NCI-H524 treated with DMSO at 0.1 percent for 48 hours (cell line): ENCODE measurements at places on chromosomes 6 and 20.

DNA sequence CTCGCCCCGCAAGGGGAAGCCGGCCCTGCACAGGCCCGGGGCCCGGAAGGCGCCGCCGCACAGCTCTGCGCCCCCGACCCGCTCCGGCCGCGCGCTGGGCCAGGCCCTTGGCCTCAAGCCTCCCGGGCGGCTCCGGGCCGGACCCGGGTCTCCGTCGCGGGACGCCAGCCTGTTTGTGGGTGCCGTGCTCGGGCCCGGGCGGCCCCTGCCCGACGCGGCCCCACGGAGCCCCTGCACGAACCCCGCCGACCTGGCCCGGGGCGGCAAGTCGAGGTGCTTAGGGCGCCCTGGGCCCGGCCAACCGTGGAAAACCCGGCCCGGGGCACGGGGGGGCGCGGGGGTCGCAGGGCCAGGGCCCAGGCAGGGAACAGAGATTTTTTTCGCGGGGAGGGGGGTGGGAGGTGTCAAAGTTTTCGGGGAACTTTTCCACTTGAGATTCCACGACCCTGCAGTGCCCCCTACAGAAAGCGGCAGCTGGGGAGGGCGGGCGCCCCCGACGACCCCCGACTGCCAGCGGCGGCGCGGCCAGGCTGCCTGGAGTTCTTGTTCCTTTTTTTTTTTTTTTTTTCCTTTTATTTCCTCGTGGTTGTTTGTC lies 805 bp upstream of the STX16 start:
- no peak for DNase-seq

DNA sequence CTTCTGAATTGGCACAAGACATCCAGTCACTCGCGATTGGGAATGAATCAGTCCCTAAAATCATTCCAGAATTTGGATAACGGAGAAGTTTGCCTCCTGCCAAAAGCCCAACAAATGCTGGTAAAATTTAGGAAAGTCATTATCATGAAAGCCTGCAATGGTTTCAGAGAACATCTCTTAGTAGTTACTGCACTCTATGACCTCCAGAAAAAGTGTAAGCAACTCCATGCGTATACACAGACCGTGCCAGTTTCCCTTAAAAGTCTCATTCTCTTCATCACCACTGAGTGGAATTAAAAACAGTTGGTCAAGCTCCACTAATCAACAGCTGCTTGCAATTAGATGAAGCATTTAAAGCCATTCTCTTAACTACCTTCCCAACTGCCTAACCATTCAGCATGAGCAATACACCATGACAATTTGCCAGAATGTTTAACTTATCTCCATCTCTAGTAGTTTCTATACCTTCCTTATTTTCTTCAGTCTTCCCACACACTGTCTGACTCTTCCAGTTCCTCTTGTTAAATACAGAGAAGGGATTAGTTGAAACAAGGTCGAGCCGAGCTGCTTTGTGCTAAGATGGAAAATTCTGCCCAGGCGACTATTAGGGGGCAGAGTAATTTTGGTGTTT lies 183.6 kb upstream of the PRDM1 start:
- DNase-seq, result peak; percentile 76

GRCh38 chr6:82953871-82954270 lies 111.8 kb downstream of the UBE3D start:
- no peak for DNase-seq

DNA sequence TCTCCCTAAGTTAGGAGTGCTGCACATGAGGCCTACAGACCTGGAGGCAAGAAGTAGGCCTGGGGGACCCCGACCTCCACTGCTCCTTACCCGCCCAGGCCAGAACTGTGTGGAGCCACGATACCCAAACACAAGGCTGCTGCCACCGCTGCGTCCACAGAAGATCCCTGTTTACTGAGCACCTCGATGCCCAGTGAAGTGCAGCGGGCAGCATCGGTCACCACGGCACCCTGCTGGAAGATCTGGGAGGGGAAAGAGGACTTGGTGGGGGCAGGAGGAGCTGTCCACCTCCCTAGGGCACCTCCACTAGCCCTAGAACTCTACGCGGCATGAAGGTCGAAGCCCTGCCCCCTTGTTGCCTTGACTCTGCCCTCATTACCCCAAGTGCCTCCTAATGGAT lies 9.9 kb downstream of the GGT7 start:
- DNase-seq, result no peak

- DNase-seq, result no peak
Observed at GRCh38 chr6:2976571-2977085, 5.3 kb upstream of the SERPINB6 start.

DNA sequence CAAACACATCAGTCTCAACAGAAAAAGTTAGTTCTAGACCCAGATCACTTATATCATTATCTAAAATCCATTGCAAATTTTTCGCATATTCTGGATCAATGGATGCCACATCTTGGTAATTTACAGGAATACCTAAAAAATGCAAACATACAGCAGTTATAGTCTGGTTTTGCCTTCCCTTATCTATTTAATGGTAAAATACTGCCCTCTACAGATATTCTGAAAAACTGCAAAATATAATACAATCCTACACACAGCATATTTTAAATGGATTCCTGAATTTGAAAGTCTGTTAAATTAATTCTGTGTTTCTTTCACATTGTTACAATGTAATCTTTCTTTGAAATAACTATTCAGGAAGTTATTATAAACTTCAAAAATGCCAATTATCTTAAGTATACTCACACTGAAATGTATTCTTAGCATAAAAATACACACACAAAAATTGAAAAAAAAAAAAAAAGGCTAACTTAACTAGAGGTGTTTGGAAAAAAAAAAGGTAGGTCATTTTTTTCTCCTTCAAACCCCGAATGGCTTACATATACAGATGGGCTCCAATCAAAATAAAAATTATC lies 88.4 kb downstream of the HACE1 start:
- DNase-seq, result no peak

DNA sequence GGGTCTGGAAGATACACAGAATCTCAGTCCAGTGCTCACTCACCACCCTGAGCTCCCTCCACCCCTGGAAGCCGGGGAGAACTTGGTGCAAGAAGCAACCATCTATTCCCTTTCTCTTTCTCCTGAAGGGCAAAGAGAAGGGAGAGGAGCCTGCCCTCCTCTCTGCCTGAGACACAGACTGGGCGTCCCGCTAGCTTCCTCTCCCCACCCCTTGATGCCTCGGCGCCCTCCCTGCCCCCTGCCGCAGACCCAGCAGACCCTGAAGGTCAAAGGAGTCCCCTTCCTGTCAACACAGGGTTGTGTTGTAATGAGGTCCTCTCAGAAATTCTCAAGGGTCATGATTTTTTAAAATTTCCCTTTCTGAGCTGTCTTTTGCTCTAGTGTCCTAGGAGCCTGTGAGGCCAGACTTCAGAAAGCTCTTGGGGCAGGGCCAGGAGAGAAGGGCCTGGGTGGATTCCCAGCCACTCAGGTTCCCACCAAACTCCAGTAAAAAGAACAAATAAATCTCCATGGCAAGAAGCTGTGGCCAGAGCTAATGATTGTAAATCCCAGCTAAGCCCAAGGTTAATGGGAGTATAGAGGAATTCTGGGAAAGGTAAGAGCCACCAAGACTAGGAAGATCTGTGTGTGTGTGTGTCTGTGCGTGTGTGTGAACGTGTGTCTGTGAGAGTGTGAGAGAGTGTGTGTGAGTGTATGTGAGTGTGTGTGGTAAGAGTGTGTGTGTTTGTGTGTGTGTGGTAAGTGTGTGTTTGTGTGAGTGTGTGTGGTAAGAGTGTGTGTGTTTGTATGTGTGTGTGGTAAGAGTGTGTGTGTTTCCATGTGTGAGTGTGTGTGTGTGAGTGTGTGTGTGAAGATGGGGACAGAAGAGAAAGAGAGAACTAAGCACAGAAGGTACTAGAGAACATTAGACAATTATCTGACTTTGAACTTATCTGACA lies 1.1 kb upstream of the JPH2 start:
- no peak for DNase-seq

- DNase-seq, result no peak
Observed at GRCh38 chr6:65692109-65692508, 14.9 kb downstream of the EYS start.

- DNase-seq, result no peak
Observed at GRCh38 chr20:43916073-43916880, 1.6 kb downstream of the TOX2 start.

- no peak for DNase-seq
Observed at GRCh38 chr6:20790032-20790791, 256.0 kb downstream of the CDKAL1 start.

- no peak for DNase-seq
Observed at GRCh38 chr6:24888715-24889370, 46.9 kb downstream of the RIPOR2 start.

GRCh38 chr6:75353644-75354043 lies 69.1 kb upstream of the TMEM30A start:
- no peak for DNase-seq

GRCh38 chr6:31585491-31585890 lies 586 bp upstream of the LST1 start:
- DNase-seq, result no peak

DNA sequence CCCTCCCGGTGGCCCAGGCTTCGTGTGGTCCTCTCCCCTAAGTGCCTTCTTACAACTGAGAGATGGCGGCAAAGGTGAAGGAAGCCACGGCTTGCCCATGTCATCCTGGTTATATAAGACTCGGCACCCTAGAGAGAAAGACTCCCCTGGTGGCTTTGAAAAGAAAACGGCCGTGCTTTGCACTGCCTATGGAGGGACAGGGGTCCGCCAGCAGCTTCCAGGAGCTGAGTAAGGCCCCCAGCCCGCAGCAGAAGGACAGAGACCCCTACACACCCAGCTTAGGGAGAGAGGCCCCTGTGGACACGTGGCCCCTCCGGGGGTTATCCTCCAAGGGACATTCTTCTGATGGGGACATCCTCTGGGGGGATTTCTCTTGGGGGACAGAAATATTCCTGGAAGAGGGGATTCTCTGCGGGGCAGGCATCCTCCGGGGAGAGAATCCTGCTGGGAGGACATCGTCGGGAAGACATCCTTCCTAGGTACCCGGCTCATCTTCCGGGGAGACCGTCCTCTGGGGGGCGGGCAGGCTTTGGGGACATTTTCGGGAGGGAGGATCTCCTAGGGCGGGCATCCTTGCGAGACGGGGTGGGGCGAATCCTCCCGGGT lies 511 bp upstream of the OGFR start:
- no peak for DNase-seq

GRCh38 chr6:53614676-53615075 lies 50.9 kb downstream of the KLHL31 start:
- no peak for DNase-seq

DNA sequence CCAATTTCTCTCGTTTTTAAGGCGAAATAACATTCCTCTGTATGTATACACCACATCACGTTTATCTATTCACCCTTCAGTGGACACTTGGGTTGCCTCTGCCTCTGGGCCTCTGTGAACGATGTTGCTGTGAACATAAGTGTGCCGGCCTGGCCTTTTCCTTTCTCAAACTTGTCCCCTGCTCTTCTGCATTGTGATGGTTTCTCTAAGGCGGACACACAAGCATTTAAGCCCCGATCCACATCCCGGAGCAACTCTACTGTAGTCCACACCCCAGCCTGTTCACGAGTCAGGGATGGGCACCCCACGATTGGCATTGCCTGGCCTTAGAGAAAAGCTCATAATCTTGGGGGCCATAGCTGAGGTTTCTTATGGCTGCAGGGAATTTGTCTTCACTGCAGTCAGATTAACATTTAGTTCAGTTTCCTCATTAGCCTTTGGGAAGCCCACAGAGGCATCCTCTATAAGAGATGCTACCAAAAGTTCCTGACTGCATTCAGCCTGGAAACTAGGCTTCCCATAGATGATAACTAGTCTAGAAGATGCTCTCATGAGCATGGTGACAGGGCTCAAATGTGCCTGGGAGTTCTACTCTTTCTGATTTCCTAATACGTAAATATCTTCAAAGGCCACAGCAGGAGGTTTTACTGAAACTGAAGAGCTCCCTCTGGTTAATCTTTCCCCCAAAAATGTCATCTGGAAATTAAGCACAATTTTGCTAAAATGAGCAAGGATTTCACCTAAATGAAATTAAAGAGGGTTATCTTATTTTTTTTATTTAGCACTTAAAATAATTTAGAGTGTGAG lies 762 bp downstream of the ZC3H12D start:
- no peak for DNase-seq

GRCh38 chr6:86822747-86823146 lies 114.6 kb upstream of the HTR1E start:
- DNase-seq, result no peak

GRCh38 chr6:135922746-135923145 lies 71.2 kb downstream of the PDE7B start:
- DNase-seq, result no peak

DNA sequence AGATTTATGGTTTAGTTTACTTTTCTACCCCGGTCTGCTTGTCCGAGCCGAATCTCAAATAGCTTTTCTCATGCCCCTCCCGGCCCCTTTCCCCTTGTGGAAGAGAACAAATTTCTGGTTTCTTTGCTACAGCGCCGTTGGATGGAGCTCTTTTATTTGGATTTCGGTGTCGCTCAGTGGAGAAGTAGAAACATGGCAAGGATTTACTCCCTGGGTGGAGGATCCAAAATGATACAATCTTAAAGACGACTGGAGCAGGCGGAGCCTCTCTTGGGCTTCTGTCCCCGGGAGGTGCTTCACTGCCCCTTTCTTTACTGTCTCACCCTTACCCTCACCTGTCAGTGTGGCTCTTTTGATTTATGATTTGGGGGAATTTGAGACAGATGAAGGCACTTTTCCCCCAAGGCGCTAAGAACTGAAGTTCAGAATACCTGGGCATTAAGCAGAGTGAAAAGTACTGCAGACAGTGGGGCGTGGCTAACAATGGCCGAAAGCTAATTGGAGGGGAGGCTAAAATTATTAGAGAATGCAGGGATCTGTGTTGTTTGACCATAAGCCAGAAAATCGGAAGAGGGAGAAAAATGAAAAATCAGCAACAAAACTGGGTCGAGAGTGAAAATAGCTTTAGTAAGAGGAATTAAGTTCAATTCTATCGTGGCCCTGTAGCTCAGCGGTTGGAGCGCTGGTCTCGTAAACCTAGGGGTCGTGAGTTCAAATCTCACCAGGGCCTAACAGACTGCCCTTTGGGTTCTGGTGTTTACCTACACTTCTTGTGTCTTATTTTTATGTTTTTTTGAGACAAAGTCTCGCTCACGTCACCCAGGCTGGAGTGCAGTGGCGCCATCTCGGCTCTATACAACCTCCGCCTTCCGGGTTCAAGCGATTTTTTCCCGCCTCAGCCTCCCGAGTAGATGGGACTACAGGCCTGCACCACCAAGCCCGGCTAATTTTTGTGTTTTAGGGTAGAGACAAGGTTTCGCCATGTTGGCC lies 145.1 kb upstream of the ZNF184 start:
- no peak for DNase-seq

GRCh38 chr20:50286174-50286511 lies 95.5 kb downstream of the CEBPB start:
- no peak for DNase-seq

DNA sequence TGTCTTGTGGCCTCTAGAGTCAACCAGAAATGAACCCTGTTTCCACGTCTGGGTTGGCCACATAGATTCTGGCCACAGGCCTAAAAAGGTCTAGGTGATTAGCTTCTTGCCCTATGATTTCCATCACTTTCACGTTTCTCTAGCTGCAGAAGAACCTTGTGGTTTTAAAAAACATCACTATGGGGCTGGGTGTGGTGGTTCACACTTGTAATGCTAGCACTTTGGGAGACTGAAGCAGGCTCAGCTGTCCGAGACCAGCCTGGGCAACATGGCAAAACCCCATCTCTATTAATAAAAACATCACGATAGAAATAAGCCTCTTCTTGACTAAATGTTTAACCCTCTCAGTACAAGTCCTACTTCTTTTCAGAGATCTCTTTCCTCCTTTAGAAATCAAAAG lies 27.6 kb downstream of the POLR1C start:
- no peak for DNase-seq
